Stimulated activated CD4-positive, alpha-beta T cell treated with anti-CD3 and anti-CD28 coated beads, Interleukin-4, amount 100 ng/mL, for 1 hour (primary cell): ENCODE measurements at places on chromosomes 5 and 9.

DNA sequence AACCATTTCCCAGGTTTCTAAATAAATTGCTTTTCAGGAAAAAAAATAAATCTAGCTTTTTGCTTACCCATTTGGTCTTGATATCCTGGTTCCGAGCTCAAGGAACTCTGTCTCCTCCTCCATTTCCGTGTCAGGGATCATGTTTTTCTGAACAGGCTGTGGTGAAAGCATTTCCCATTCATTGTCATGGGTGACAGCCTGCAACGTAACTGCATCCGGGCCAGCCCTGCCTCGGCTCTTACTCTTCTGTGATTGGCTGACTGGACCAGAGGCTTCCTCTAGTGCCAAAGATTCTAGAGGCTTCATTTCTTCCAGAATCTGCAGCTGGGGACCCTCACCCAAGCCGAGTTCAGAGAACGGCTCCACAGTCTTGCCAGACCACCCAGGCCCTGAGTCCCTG is 61.0 kb upstream of the PCA3 start:
- DNase-seq, result no peak

GRCh38 chr9:37961351-37961750 is 57.4 kb upstream of the SLC25A51 start:
- DNase-seq, result no peak

GRCh38 chr5:111945535-111945934 is 188.5 kb upstream of the NREP start:
- no peak for DNase-seq

DNA sequence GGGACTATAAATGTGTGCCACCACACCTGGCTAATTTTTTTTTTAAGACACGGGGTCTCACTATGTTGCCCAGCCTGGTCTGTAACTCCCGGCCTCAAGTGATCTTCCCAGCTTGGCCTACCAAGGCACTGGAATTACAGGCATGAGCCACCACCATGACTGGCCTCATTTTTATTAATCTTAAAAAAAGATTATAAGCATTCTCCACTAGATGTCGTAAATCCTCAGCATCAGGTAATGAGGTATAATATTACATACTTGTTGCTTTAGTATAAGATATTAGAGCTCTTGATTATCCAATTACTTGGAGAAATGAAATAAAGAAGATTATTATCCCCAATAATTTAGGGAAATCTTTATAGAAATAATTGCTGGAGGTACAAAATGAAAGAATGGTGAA is 78.2 kb upstream of the HTR1A start:
- DNase-seq, result no peak

DNA sequence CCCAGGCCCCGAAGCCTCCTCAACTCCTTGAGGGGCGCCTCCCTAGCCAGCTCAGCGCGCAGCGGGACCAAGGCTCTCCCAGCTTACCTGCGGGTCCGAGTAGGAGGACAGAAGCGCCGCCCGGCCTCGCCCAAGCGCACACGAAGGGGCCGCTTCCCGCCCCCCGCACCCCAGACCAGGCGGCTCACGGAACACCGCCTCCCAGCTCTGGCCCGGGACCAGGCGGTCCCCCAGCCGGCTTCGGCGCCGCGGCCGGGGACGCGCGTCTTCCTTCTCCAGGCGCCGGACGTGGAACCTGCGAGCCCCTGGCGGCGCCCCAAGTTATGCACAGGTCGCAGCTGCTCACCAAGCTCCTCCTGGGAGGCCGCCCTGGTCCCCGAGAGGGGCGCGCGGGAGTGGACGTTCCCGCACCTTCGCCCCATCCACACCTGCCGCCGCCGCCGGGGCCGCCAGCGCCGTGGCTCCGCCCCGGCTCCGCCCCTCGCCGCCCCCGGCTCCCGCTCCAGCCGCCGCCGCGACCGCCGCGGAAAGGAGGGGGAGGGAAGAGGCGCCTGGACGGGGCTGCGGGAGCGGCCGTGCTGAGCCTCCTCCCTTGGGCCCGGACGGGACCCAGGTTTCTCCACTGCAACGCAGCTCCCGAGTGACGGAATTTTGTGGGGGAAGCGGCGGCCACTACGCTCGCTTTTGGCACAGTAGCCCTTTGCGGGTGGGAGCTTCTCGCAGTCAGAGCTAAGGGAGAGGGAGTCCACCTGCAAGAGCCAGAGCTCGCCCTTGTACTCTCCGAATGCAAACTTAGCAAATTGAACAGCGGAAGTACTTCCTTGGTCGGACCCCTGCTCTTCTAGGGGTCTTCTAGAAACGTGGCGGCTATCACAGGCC is 77.5 kb upstream of the IFNE start:
- DNase-seq, result peak; percentile 58

- DNase-seq, result no peak
Measured at GRCh38 chr9:82891321-82891720, 171.6 kb downstream of the RASEF start.

DNA sequence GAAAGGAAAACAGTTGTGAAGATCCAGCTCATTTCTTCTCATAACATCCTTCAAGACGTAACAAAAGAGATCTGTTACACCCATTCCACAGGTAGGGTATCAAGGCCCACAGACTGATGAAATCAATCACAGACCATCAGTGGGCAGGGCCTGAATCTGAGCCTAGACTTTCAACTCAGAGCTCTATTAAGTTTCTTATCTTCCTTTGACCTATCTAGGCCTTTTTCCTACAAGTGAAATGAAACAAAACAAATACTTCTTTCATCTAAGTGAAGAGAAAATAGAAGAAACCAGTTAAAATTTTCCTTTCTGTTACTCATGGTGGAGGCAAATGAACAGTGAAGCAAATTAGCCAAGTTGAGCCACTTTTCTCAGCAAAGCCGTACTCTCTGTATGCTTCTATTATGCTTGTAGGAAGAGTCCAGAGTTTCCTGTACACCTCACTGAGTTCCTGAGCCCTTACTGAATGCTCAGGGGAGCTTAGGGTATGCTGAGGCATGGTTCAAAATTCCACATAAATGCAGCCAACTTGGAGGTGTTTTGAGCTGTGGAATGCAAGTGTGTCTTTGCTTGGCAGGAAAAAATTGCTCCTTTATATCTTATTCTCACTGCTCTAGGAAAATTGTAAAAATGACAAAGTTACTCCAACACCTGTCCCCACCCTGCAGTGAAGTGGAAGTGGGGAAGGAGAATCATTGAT is 91.9 kb downstream of the FEM1C start:
- no peak for DNase-seq

DNA sequence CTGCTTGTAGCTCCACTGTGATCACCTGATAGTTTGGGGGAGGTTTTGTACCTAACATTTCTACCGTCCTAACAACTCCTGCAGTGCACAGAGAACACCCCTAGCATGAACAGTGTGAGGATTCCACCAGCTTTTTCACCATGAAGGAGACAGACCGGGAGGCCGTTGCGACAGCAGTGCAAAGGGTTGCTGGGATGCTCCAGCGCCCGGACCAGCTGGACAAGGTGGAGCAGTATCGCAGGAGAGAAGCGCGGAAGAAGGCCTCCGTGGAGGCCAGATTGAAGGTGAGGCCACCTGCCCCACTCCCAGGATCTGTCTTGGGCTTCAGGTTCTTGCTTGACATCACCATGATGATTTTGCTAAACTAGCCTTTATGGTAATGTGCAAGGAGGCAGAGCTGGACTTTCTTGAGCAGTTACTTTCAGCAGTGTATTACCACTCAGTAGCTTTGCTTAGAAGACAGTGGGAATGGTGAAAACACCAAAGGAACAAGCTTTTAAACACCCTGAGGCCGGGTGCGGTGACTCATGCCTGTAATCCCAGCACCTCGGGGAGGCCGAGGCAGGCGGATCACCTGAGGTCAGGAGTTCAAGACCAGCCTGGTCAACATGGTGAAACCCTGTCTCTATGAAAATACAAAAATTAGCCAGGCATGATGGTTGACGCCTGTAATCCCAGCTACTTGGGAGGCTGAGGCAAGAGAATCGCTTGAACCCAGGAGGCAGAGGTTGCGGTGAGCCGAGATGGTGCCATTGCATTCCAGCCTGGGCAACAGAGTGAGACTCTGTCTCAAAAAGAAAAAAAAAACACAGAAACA is 3.3 kb downstream of the EXOC3 start:
- no peak for DNase-seq

DNA sequence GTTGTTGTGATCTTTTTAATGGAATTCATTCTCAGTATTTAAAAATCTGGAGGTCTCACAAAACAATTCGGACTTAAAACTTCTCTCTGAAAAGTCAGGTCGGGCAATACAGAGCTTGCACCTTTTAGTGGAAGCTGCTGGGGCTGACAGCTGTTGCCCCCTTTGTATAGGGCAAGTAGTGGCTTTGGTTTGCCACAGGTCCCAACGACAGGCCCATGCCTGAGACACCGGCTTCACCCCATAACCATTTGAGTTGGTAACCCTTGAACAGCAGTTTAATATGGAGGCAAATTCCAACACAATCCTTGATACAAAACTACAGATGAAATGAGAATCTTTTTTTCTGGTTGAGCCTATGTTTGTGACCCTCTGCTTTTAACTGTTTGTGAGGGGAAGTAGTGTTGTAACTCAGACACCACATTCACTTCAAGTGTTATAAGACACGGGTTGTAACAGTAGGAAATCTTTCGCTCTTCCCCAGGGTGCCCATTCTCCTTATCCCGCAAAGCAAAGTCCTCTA is 752 bp upstream of the GLRX start:
- no peak for DNase-seq

GRCh38 chr5:11681796-11682195 is 222.4 kb downstream of the CTNND2 start:
- no peak for DNase-seq

GRCh38 chr9:114511978-114512874 is 7.0 kb upstream of the WHRN start:
- no peak for DNase-seq

DNA sequence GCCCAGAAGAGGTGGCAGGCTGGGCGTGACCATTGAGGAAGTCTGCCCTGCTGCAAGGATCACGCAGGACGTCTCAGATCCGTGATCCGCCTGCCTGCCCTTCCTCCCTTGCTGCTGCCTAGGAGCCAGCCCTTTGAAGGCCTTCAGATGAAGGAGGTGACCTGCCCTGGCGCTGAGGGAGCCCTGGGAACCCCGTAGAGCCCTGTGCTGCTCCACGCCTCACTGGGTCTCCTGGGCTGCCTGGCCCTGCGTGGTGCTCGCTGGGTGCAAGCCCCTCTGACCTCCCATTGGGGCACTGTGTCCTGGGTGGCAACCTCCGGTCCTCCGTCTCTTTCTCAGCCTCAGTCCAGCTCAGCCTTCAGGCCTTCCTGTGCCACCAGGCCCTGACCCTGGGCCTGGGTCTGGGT is 295.3 kb upstream of the IRX4 start:
- no peak for DNase-seq

GRCh38 chr9:38708759-38709158 is 11.2 kb downstream of the FAM240B start:
- DNase-seq, result no peak

DNA sequence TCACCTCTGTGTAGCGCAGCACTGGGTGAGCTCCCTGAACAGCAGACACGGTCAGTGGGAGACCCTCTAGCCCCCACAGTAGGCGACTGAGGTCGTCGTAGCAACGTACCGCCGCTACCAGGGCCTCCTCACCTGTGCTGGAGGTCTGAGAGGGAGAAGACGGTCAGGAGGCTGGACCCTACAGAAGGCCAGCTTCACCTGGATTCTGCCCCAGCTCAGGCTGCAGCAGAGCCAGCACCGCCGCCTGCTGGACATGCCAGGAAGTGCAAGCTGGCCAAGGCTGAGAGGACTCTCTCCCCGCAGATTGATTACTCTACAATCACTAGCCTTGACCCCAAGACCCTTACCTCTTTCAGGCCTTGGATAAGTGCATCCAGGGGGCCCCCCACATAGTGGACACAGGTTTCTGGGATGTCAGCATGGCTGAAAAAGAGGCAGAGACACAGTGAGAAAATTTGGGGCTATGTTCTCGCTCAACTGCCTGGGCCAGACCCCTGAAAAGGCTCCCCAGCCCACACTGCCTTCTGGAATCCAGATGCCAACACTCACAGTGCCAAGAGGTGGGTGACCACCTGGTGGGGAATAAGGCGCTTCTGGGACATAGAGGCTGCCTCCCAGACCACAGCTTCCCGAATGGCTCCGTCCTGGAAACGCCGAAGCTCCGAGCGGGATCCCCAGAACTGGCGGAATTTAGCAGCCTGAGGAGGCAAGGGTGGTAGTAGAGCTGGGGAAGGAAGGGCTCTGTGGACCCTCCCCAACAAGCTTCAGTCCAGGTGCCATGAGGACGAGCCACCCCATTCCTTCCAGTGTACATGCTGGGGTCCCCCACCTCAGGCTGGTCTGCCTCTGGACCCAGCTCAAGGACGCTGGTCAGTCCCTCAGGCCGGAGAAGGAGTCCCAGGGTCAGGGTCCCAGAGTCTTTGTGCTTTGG is 6.9 kb downstream of the NOL6 start:
- peak; percentile 75 for DNase-seq

DNA sequence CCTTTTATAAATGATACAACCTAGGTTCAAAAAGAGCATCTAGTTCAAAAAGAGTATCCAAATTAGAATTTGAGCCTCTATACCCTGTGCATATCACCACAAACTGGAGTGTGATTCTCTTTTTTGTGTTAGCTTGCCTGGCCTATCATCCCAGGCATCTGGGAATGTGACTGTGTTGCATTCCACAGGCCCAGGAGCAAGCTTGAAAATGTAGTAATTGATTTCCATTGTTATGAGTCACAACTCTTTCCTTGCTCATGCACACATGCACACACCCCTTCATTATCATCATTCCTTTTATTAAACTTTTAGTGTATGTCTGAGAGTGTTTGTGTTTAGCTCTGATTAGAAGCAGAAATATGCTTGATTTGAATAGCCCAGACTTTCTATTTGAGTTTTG is 75.2 kb downstream of the FCHO2 start:
- DNase-seq, result no peak

DNA sequence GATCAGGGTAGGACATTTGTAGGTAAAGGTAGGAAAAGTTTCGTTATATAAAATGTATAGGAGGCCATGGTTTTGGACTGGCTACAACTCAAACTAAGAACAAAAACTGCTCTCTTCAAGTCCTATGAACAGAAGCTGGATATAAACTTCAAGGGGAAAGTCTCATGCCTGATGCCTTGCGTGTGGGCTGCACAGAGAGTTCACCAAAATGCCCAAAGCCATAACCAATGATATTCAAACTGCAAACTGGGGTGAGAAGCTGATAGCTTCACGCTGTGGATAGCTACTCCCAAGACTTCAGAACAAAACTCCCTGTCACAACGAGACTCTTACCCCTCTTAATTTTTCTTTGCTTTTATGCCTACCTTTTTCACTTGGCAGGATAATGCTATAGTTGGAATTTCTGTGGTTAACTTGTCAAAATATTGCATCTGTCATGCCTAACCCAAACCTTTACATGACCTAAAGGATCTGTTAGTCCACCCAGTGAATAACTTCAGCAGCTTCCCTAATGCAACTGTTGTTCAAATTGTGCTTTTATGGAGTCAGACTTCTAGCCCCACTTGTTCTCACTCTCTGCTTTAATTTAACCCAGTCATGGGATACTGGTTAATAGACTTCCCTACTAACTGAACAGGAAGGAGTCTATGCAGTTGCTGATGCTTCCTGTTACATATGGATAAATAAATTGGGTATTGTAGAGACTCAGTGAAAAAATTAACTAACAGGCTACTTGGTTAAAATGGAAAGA is 71.9 kb downstream of the SFXN1 start:
- DNase-seq, result no peak

GRCh38 chr9:13386935-13387733 is 107.6 kb upstream of the MPDZ start:
- no peak for DNase-seq

GRCh38 chr5:19169426-19169825 is 818.6 kb downstream of the CDH18 start:
- DNase-seq, result no peak
